CD4-positive, alpha-beta T cell treated with Interleukin-1 beta for 1 hour (primary cell): ENCODE measurements at places on chromosomes 6 and 20.

GRCh38 chr6:30599625-30600324 is 17.3 kb downstream of the PPP1R10 start:
- DNase-seq: no peak

- no peak for DNase-seq
Observed at GRCh38 chr6:118993803-118994251, 58.9 kb upstream of the MCM9 start.

DNA sequence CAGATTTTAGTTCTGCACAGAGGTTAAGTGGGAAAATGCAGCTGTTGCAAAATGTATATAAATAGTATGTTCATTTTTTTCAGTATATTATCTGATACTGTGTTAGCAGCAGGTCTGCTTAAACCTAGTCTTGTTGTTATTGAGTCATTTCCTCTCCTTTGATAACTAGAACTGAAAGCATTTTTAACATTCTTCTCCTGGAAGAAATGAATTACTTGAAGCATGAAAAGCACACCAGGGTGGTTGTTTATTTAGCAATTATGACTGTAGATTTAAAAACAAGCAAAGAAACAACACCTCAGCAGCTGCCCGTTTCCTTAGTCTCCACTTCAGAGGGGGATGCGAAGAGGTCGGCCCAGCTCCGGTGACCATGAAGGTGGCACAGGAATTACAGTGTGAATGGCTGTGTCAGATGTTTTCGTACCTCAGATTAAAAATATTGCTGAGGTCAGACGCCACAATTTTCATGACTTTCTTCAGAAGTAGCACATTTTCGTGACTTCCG is 53.5 kb downstream of the GOPC start:
- DNase-seq: peak; percentile 9

DNA sequence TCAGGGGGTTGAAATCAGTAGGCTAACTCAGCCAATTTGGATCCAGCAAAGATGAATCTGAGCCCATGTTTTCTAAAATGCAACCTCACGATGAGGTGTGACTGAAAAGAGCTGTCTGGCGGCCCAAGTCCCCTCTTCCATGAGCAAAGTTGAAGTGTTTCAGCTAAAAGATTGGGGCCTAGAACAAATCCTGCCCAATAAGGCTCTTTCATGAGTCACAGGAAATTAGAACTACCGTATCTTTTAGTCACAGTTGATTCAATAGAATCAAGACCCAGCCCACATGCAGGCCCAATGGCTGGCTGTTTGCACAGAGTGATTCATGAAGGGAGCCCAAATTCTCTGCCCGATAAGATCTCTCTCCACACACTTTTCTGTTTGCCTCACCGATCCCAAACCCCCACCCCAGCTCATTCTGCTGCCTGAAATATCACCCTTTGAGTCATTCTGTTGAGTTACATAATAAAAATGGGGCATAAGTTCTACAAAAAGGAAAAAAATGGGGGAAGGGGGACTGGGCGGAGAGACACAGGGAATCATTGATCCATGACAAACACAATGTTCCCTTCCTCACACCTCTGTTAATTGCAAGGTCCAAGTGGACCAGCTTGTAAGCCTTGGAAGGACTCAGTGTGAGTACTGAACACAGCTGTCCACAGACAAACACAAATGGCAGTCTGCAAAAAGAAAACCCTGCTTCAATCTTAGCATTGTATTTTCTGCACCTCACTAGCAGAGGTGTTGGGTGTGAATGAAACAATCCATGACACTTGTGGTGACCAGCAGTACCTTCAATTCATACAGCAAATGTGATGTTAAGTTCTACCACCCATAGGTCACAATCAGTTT is 13.8 kb downstream of the FOXQ1 start:
- DNase-seq: no peak

DNA sequence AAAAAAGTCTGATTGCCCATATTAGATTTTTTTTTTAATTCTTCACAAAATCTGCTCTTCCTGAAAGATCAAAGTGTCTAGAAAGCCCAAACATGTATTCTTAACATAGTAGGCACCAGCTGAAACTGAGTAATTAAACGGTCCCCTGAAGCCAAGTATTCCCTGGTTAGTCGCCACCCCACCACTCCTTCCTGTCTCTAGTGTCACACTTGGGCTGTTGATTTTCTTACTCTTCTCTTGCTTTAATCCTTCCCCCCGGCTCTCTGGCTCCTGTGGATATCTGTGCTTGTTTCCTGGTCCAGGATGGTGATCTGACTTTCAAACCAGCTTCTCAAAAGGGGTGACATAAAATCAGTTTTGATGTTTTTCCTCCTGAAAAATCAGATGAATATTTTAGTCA is 162.9 kb downstream of the QKI start:
- no peak for DNase-seq

GRCh38 chr6:144896289-144896688 is 611.2 kb downstream of the UTRN start:
- DNase-seq: no peak

DNA sequence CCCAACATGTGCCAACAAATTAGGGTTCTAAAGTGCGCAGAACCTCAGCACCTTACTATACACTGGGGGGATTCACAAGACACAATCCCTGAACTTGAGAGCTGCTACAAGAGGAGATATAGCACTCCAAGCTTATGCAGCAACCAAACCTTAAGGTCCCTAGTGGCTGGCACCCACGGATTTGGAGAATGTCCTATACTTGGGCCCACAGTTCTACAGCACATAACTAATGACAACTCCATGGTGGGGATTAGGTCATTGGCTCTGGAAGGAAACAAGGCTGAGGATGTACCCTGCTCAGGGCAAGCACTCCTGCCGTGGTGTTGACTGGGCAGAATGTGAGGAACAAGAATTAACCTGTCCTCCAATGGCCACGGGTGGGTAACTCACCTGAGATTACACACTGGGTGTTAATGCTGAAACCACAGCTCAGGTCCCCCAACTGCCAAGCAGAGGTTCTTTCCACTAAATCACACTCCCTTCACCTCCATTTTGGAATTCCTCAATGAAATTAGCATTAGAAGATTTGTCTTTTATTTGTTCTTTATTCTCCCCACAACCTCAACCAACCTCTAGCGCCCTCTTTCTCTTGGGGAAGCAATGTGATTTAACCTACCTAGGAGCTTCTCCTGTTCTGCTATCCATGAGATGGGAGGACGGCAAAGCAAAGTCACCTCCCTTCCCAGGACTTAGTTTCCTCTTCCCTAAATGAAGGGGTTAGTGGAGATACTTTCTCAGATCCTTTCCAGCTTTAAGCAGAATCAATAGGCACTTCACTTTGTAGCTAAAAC is 32.0 kb downstream of the TRERF1 start:
- no peak for DNase-seq

- DNase-seq: peak; percentile 16
Observed at GRCh38 chr6:132298344-132298949, 102.8 kb downstream of the MOXD1 start.

- no peak for DNase-seq
Observed at GRCh38 chr6:1001655-1002349, 308.9 kb upstream of the EXOC2 start.

- DNase-seq: no peak
Observed at GRCh38 chr6:15429141-15430110, 183.6 kb downstream of the JARID2 start.
